ENCODE measurements at places on chromosomes 13 and 19.

- no peak for DNase-seq
These were observed 6.8 kb downstream of the PARP4 start for GRCh38 chr13:24505756-24506155.

DNA sequence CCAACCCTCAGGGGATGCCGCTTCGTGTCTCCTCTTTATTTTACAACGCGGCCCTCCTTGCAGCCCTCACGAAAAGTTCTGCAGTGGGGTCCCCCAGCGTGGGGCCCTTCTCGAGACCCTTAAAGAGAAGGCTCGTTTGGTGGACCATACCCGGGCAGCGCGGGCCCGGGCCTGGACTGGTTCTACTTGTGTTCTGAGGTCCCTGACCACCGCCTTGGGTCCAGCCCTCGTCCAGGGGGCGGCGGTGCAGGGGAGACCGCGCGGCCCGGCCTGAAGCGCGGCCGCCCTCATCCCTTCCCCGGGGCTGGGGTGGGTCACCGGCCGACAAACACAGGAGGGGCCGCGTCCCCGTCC is 400 bp upstream of the SERP2 start:
- DNase-seq, result no peak

DNA sequence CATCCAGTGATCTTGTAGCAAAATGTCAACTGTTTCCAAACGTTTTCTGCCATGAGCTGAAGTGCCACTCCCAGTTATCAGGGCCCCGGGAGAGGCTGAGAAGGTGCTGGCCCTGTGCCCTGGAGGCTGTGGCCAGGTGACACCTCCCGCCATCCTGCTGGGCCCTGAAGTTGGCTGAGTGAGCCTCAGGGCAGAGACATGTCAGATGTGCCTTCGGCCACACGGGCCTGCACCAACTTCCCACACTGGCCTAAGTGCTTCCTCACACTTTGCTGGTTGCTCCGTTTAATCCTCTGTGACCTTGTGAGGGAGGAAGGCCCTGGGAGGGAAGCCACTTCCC is 4.8 kb downstream of the ADPRHL1 start:
- no peak for DNase-seq

- DNase-seq, result no peak
These were observed 300.1 kb downstream of the COG6 start for GRCh38 chr13:39955560-39955959.

GRCh38 chr13:104414771-104415170 is 1348.6 kb upstream of the SLC10A2 start:
- no peak for DNase-seq

GRCh38 chr19:8116437-8117293 is 32.7 kb downstream of the FBN3 start:
- no peak for DNase-seq

- DNase-seq, result no peak
These were observed 764 bp downstream of the MIR17HG start for GRCh38 chr13:91347996-91348905.

- no peak for DNase-seq
These were observed 60.0 kb upstream of the SHISA2 start for GRCh38 chr13:26111797-26112196.

DNA sequence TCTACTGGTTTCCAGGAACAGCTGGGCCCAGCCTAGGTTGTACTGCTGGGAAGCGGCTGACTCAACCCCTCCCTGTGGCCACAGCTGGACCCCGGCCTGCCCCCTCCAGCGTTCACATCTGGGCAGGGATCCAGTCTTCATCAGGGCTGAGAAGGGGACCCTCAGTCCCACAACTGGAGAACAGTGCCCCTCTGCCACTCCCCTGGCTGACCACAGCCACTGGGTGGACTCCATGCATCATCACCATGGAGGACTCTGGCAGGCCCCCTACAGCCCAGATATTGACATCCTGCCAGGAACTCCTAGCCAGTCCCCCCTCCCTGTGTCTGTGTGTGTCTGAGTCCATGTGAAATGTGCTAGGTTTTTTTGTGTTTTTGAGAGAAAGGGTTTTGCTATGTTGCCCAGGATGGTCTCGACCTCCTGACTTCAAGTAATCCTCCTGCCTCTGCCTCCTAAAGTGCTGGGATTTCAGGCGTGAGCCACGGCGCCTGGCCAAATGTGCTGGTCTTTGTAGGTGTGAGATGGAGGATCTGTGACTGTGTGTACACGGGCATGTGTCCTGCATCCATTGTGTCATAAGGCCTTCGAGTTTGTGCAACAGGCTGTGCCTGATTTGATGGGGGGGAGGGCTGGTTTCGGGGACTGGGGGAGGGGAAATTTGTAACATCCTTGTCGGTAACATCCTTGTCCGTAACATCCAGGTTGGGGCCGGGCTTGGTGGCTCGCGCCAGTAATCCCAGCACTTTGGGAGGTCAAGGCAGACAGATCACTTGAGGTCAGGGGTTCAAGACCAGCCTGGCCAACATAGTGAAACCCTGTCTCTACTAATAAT is 4.0 kb upstream of the HOOK2 start:
- no peak for DNase-seq

- no peak for DNase-seq
These were observed 3.3 kb upstream of the ZNF556 start for GRCh38 chr19:2863816-2864215.

DNA sequence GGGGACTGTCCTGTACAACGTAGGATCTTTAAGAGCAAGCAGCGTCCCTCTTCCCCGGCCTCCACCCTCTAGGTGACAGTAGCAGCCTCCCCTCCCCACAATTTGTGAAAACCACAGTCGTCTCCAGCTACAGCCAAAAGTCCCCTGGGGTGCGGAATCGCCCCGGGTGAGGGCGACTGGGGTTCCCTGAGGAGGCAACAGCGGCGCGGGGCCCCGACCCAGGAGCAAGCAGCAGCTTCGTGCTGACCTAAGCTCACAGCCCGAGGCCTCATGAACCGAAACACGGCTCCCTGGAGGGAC is 322 bp downstream of the ZNF558 start:
- no peak for DNase-seq

- DNase-seq, result no peak
These were observed 70.5 kb downstream of the IRS2 start for GRCh38 chr13:109715902-109716301.

DNA sequence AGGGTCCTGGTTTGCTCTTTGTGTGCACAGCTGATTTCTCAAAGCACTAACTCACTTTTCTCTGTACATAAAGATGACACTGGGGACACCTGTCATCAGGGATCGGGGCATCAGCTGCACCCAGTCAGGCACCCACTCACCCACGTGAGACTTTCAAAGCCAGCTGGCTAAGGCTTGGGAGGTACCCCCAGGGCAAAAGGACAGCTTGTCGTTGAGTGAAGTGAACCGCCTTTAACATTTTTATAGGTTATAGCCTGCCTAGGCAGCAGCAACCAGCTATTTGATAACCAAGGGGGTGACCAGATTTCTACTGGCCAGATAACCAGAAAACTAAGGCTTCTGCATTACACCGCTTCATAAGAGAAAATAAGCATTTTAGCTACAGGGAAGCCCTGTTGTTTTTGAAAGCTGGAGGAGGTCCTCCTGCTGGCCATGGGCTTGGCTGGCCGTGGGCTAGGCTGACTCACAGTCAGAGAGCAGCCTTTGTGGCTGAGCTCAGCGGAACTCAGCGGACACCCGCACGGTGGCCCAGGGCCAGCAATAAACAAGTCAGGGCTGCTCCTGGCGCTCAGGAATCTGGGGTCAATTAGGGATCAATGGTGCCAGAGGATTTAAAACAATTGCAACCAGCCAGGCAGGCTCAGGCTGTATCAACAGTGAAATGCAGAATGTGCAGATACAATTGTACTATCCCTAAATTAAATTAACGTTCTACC is 57.1 kb downstream of the ALOX5AP start:
- peak; percentile 72 for DNase-seq

GRCh38 chr19:27776020-27776419 is 1436.9 kb downstream of the UQCRFS1 start:
- DNase-seq, result no peak

GRCh38 chr13:31413516-31413915 is 213.7 kb downstream of the B3GLCT start:
- no peak for DNase-seq

DNA sequence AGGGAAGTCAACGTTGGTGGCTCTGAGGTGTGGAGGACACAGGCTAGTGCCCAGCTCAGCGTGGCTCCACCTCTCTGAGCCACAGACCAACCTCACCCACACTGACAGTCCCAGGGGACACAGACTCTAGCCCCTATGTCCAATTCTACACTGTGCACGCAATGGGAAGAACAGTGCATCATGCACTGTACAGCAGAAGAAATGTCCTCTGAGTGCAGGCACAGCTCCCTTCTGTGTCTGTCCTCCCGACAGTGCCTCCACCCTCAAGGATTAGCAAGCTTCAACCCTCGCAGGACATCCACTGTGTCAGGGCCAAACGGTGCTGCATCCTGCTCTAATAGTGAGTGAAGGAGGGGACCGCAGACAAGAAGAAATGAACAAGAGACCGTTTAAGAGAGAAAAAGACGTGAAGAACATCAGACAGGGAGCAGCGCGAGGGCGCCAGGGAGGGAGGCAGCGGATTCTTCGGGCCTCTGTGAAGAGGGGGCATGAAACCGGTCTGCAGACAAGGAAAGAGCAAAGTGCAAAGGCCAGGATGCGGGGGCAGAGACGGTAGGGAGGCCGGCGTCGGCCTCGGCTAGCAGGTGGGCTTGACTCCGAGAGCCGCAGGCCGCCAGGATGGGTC is 681 bp downstream of the ZNF837 start:
- no peak for DNase-seq

Measured in globus pallidus (tissue), 1 donor.